Activated T-helper 1 cell treated with anti-CD3 and anti-CD28 coated beads, Interleukin-12 subunit alpha, Interleukin-12 subunit beta, Interleukin-2, Interleukin-4 antibody, amounts not matched to agents 30 ng/mL and 10 ng/mL and 1 ng/mL, durations not matched to agents 14 hours and 24 hours and 36 hours (primary cell): ENCODE measurements at places on chromosomes 1 and 21.

DNA sequence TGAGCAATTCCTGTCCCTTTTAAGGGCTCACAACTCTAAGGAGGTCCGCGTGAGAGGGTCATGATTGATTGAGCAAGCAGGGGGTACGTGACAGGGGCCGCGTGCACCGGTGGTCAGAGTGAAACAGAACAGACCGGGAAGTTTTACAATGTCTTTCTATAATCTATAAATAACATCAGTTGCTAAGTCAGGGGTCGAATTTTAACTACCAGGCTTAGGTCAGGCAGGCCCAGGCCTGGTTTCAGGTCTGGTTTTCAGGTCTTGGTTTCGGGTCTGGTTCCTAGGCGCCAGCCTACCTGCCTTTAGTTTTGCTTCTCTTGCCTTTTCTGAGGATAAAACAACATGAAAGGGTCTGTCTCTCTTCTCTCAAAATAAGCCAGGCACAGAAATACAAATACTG, 476.0 kb upstream of the CAMK1G start:
- no peak for DNase-seq

- peak; percentile 23 for DNase-seq
These were observed 55.0 kb upstream of the PAXBP1 start for GRCh38 chr21:32826329-32827167.

DNA sequence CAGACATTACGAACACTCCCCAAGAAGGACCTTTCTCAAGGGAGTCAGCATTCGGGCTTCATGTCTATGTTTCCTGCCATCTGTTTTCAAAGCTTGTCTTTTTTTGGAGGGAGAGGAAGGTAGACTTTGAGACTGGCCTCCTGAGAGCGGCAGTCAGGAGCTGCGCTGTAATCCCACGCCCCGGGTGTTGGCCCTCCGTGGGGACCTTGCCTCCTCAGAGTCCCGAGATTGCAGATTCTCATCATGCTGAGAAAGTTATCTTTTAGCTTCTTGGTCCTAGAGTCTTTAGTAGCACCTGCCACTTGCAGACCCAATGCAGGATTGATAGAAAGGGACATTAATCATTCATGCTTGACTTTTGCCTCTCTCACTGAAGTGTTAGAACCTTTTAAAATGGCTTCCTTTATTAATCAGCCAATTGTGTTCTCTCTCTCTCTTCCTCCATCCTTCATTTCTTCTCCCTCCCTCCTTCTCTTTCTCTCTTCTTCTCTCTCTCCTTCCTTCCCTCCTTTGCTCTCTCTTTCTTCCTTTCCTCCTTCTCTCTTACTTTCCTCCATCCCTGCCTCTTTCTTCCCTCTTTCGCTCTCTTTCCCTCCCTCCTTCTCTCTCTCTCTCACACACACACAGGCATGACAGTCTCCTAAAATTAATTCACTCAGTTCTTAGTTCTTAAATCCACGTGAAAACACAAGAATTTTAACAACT, 25.2 kb upstream of the GNPAT start:
- no peak for DNase-seq

DNA sequence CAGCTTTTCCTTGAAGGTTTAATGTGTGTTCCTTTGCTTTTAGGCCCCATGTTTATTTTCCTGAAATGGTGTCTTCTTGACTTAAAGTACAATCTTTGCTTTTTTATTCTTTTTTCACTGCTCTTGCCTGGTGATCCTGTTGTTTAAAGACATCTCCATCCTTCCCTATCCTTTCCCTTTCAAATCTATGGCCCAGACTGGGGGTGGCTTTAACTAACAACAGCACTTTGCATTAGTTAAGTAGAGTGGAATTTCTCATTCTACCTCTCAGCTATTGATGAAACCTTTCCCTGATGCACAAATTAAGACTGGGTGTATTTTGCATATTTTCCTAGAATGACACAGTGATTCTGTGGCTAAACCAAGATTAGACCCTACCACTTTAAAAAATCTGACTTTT, 84.3 kb downstream of the ROR1 start:
- DNase-seq = no peak

- no peak for DNase-seq
These were observed 15.7 kb upstream of the GLIS1 start for GRCh38 chr1:53754484-53755312.

GRCh38 chr1:89735479-89735878, 85.4 kb upstream of the LRRC8D start:
- DNase-seq = no peak

DNA sequence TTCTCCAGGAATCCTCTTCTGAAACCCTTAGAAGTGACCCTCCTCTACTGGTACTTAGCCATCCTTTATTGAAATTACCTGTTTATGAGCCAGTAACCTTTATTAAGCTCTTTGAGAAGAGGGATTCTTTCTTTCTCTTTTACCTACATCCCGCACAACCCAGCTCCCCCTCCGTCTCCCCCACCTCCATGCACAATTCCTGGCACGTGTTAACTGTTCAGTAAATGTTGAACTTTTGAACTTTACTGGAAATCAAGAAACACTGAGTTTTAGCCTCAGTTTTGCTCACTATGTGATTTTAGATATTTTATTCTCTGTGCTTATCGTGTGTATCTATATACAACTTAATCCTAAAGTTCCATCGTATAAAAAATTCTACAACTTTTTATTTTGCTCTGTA, 1.8 kb downstream of the TMED5 start:
- no peak for DNase-seq

GRCh38 chr1:171480035-171480434, 5.3 kb upstream of the PRRC2C start:
- DNase-seq = no peak

DNA sequence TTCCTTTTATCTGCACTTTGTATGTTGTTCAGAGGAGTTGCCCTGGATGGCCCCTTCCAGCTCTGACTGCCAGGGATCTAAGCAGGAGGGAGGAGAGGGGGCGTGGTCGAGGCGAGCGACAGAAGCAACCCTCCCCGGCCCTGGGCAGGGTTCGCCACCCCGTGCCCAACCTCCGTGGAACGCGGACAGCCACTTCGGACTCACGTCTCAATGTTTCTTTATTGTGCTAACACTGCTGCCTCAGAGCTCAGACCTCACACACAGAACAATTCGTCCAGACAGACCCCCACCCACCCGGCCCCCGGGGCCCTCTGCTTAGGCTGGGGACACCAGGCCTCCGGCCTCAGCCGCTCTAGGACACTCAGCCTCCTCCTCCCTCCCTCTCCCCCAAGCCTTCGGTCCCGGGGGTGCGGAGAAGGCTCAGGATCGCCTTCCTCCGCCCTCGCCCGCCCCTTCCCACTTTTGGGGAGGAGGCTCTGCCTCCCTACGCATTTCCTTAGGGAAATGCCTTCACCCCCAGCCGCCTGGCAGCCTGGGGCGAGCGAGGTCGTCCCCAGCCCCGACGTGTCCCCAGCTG, 8.3 kb downstream of the VSIG8 start:
- no peak for DNase-seq

GRCh38 chr21:25942135-25942534, 207.4 kb downstream of the GABPA start:
- no peak for DNase-seq

- DNase-seq = no peak
These were observed at the start of gene COL11A1 for GRCh38 chr1:103108376-103109150. Gene COL11A1 (minus strand): TSS chr1:103108522. CDS start chr1:103108178, 344 bp downstream.

- DNase-seq = no peak
These were observed 529 bp upstream of the PRMT2 start for GRCh38 chr21:46634966-46635323.

GRCh38 chr1:113945329-113945728, 16.2 kb downstream of the HIPK1 start:
- no peak for DNase-seq
